Naive thymus-derived CD8-positive, alpha-beta T cell (primary cell): ENCODE measurements at places on chromosomes 4 and X. TPM values are rescaled to one million over a fixed set of nuclear protein-coding genes. Genes with fewer than 3 reads are reported as not detected.

The SYN1 gene
- 0.47 TPM for total RNA-seq

The DIPK2B gene
- not detected for total RNA-seq

The SLC26A1 gene
- total RNA-seq: 0.44 TPM

The TRIM2 gene
- 1.1 TPM for total RNA-seq

GRCh38 chr4:26819026-26819425 lies 41.6 kb upstream of the STIM2 start:
- no peak overlapping the region for H3K4me3 ChIP-seq
- H3K27me3 ChIP-seq: no peaks in the 10 kb centered on the region
- peaks cover 13% of the 10 kb centered on the region for H3K36me3 ChIP-seq
- no peak for DNase-seq
- H3K27ac ChIP-seq: no peak overlapping the region

DNA sequence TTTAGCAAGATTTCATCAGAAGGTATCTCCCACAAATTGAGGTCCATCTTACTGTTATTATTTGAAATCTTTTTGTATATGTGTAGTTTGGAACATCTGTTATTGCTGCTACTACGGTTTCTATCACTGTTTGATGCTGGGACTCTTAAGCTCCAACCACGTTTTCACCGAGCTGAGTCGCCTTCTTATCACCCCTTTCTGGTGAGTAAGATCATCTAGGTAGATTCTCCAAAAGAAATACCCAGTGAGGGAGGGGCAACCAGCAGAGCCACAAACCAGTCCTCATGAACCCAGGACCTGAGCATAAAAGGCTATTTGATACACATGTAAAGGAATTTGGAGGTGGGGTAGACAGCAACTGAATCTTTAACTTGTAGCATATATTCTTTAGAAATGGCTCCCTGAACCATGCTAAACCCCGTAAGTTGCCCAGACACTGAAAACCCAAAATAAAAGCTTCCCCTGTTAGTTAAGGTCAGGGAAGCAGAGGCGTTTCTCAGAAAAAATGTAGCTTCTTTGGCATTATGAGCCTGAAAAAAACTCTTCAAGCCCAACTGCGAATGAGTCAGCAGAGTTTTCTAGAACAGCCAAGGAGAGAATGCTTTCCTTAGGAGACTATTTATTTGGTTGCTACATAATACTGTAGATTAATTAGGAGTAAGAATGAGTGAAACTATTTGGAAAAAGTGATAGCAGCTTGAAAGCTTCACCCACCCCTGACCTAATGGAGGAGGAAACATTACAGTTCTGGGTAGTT lies 53.8 kb upstream of the ATXN3L start:
- no peak overlapping the region for H3K27ac ChIP-seq
- DNase-seq: no peak
- H3K4me1 ChIP-seq: no peaks in the 10 kb centered on the region
- H3K36me3 ChIP-seq: no peaks in the 10 kb centered on the region

- no peaks in the 10 kb centered on the region for H3K36me3 ChIP-seq
- H3K27ac ChIP-seq: no peak overlapping the region
- DNase-seq: no peak
- H3K4me3 ChIP-seq: peak overlapping the region; percentile 23
Measured at GRCh38 chr4:5020341-5020740, 1.1 kb upstream of the CYTL1 start.

DNA sequence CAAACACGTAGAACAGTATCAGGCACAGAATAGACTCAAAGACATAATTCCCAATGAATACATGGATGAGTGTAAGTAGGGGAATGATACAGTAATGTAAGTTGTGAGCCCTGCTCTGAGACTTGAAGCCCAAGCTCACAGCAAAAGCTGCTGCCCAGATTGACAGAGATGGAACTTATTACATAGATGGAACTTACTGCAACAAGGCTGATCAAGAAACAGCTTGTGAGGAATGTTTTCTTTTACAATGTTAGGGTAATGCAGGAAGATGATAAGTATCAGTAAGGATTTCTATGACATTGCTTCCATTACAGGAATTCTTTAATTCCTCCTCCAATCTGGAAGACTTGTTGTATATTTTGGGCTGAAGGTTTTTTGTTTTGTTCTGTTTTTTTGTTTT lies 278.4 kb downstream of the IL15 start:
- H3K36me3 ChIP-seq: no peaks in the 10 kb centered on the region
- H3K27ac ChIP-seq: no peak overlapping the region
- no peak for DNase-seq
- no peak overlapping the region for H3K4me3 ChIP-seq

GRCh38 chr4:34679228-34679627 lies 1565.1 kb downstream of the ARAP2 start:
- no peak overlapping the region for H3K4me3 ChIP-seq
- H3K4me1 ChIP-seq: no peaks in the 10 kb centered on the region
- no peak for DNase-seq
- no peaks in the 10 kb centered on the region for H3K36me3 ChIP-seq

GRCh38 chrX:32451954-32452695 lies 759.2 kb downstream of the DMD start:
- H3K27ac ChIP-seq: no peak overlapping the region
- no peak for DNase-seq
- no peaks in the 10 kb centered on the region for H3K36me3 ChIP-seq
- peaks cover 2% of the 10 kb centered on the region for H3K4me1 ChIP-seq
- no peaks in the 10 kb centered on the region for H3K27me3 ChIP-seq

GRCh38 chr4:183993676-183994075 lies 88.6 kb downstream of the STOX2 start:
- H3K36me3 ChIP-seq: no peaks in the 10 kb centered on the region
- H3K4me1 ChIP-seq: no peaks in the 10 kb centered on the region
- no peak overlapping the region for H3K27ac ChIP-seq
- H3K27me3 ChIP-seq: peaks cover 10% of the 10 kb centered on the region
- H3K4me3 ChIP-seq: no peak overlapping the region

GRCh38 chr4:147117431-147117830 lies 171.8 kb upstream of the TTC29 start:
- H3K4me1 ChIP-seq: no peaks in the 10 kb centered on the region
- no peaks in the 10 kb centered on the region for H3K36me3 ChIP-seq
- H3K4me3 ChIP-seq: no peak overlapping the region
- peaks cover 3% of the 10 kb centered on the region for H3K27me3 ChIP-seq
- no peak overlapping the region for H3K27ac ChIP-seq

GRCh38 chr4:102604222-102604940 lies 103.2 kb downstream of the NFKB1 start:
- DNase-seq: no peak
- peaks cover 21% of the 10 kb centered on the region for H3K36me3 ChIP-seq
- H3K27ac ChIP-seq: no peak overlapping the region
- peaks cover 65% of the 10 kb centered on the region for H3K4me1 ChIP-seq

DNA sequence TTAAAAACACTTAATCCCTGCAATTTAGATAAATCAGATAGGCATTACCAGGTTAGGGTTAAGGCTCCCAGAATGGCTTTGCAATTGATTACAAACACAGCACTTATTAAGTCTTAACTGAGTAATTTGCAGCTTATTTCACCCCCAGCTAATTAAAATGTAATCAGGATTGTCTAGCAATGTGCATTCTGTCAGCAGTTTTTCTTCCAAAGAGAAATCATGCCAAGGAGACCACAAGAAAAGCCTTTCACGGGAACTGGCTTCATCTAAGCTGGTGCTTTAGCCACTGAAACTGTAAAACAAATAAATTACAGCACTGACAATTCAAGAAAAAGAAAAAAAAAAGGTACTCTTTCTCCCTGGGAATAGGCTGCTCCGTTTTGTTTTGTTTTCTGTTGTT lies 2.1 kb downstream of the ANOS1 start:
- H3K4me3 ChIP-seq: no peak overlapping the region
- H3K27me3 ChIP-seq: peaks cover 27% of the 10 kb centered on the region
- no peak overlapping the region for H3K27ac ChIP-seq
- H3K36me3 ChIP-seq: no peaks in the 10 kb centered on the region
- H3K4me1 ChIP-seq: peaks cover 7% of the 10 kb centered on the region
- DNase-seq: no peak

GRCh38 chr4:106369456-106370060 lies 980 bp upstream of the GIMD1 start:
- H3K36me3 ChIP-seq: no peaks in the 10 kb centered on the region
- peaks cover 23% of the 10 kb centered on the region for H3K27me3 ChIP-seq
- no peak for DNase-seq
- H3K27ac ChIP-seq: no peak overlapping the region

- H3K4me3 ChIP-seq: peak within 1 kb of the TSS; percentile 80
- peak; percentile 23 for DNase-seq
- H3K36me3 ChIP-seq: no peaks in the 10 kb centered on the region
- no peak within 1 kb of the TSS for H3K27ac ChIP-seq
- peaks cover 15% of the 10 kb centered on the region for H3K27me3 ChIP-seq
- H3K4me1 ChIP-seq: peaks cover 17% of the 10 kb centered on the region
Measured at GRCh38 chr4:118888666-118889311, at the start of gene SYNPO2. Gene SYNPO2 (plus strand): TSS chr4:118888854. CDS start chr4:118889037, 183 bp downstream.

DNA sequence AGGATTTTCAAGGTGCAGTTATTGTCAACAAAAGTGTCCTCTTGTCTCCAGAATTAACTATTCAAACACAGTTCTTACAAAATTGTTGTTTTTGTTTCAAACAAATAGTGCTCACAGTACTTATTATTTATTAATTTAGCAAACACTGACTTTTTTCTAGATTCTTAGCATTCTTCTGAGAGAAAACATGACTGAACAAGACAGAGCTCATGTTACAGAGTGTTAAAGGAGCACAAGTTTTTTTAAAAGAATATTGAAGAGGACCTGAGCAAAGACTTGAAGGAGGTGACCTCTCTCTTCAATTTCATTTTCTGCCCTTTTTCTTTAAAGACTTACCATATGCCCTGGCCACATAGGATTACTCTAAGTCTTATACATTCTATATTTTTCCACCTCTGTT lies 2220.3 kb upstream of the AGA start:
- no peaks in the 10 kb centered on the region for H3K36me3 ChIP-seq
- no peaks in the 10 kb centered on the region for H3K27me3 ChIP-seq
- no peaks in the 10 kb centered on the region for H3K4me1 ChIP-seq
- no peak for DNase-seq
- H3K4me3 ChIP-seq: no peak overlapping the region
- no peak overlapping the region for H3K27ac ChIP-seq

DNA sequence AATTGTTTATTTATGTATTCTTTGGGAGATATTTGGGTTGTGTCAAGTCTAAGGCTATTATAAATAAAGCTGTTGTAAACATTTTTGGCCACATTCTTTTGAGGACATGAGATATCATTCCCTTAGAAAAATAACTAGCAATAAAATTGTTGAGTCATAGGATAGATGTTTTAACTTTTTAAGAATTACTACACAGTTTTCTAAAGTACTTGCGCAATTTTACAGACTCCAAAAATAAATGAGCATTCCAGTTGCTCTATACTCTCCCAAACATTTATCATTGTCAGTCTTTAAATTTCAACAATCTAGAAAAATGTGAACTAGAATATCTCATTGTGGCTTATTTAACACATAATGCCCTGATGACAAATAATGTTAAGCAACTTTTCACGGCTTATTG lies 189.1 kb upstream of the ADGRL3 start:
- no peak overlapping the region for H3K4me3 ChIP-seq
- H3K36me3 ChIP-seq: peaks cover 4% of the 10 kb centered on the region
- no peak for DNase-seq

- peaks cover 39% of the 10 kb centered on the region for H3K27me3 ChIP-seq
- H3K36me3 ChIP-seq: no peaks in the 10 kb centered on the region
Measured at GRCh38 chr4:186144198-186144945, 39.9 kb downstream of the FAM149A start.
